ENCODE measurements at places on chromosomes 6 and 20. TPM values are rescaled to one million over a fixed set of nuclear protein-coding genes. Genes with fewer than 3 reads are reported as not detected.
A peak's percentile ranks its signal among the peaks of the same experiment; 100 is the strongest.

KIFC1 gene
- total RNA-seq: 5.8 TPM

GRCh38 chr6:156166093-156166492 lies 611.1 kb upstream of the ARID1B start:
- H3K27ac ChIP-seq: no peak overlapping the region
- H3K27me3 ChIP-seq: no peaks in the 10 kb centered on the region
- no peaks in the 10 kb centered on the region for H3K4me1 ChIP-seq
- DNase-seq: no peak
- no peak overlapping the region for H3K4me3 ChIP-seq

GRCh38 chr6:12580290-12580689 lies 136.3 kb upstream of the PHACTR1 start:
- H3K36me3 ChIP-seq: no peaks in the 10 kb centered on the region
- DNase-seq: no peak
- H3K4me3 ChIP-seq: no peak overlapping the region
- H3K4me1 ChIP-seq: no peaks in the 10 kb centered on the region

GRCh38 chr20:32497589-32498224 lies 87.4 kb downstream of the NOL4L start:
- H3K27me3 ChIP-seq: no peaks in the 10 kb centered on the region
- H3K4me1 ChIP-seq: no peaks in the 10 kb centered on the region
- no peak overlapping the region for H3K4me3 ChIP-seq
- no peak for DNase-seq
- no peak overlapping the region for H3K27ac ChIP-seq

DNA sequence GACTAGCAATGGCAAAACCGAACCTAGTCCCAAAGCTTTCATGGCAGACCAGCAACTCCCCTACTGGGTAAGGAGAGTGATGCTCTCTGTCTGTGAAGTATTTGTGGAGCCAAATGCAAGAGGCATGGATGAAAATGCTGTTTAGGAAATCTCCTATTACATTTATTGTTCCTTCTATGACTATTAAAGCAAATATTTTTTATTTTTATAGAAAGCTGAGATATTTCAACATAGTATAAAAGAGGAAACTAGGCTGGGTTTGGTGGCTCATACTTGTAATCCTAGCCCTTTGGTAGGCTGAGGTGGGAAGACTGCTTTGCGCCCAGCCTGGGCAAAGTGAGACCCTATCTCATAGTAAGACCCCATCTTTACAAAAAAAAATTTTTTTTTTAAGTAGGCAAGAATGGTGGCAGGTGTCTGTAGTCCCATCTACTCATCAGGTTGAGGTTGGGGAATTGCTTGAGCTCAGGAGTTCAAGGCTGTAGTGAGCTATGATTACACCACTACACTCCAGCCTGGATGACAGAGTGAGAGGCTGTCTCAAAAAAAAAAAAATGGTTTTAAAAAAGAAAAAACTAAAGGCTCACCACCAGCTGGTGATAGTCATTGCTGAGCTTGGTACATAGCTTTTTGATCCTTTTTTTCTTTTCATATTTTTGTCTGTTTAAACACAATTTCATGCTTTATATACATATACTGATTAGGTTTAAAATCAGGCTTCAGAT lies 11.3 kb downstream of the KDM1B start:
- no peaks in the 10 kb centered on the region for H3K36me3 ChIP-seq
- no peaks in the 10 kb centered on the region for H3K27me3 ChIP-seq
- H3K4me1 ChIP-seq: no peaks in the 10 kb centered on the region
- no peak overlapping the region for H3K4me3 ChIP-seq

DNA sequence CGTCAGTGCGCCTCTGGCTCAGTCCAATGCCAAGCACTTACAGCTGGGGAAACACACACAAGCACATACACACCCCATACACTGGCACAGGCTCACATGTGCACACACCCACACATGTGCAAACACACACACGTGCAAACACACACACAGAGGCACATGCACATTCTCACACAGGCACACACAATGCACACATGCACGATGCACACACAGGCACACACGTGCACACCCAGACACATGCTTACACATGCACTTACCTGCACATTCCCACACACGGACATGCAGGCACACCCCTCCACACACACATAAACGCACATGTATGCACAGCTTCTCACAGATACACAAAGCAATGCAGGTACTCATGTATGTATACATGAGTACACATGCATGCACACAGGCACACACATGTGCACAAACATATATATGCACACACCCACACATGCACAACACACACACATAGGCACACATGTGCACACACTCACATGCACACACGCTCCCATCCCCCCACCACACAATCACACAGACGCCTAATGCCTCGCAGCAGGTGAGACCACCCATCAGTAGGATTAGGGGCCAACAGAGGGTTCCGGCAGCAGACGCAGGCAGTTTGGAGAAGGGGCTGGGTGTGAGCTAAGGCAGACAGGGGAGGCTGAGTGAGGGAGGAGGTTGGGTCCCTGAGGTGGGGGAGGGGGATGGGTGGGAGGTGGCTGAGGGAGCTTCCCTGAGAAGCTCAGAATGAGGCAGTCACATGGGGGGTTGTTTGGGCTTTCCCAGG lies 71.2 kb upstream of the SLCO4A1 start:
- H3K4me1 ChIP-seq: no peaks in the 10 kb centered on the region
- no peaks in the 10 kb centered on the region for H3K36me3 ChIP-seq
- DNase-seq: no peak
- H3K4me3 ChIP-seq: no peak overlapping the region
- H3K27ac ChIP-seq: no peak overlapping the region
- H3K27me3 ChIP-seq: peaks cover 3% of the 10 kb centered on the region

DNA sequence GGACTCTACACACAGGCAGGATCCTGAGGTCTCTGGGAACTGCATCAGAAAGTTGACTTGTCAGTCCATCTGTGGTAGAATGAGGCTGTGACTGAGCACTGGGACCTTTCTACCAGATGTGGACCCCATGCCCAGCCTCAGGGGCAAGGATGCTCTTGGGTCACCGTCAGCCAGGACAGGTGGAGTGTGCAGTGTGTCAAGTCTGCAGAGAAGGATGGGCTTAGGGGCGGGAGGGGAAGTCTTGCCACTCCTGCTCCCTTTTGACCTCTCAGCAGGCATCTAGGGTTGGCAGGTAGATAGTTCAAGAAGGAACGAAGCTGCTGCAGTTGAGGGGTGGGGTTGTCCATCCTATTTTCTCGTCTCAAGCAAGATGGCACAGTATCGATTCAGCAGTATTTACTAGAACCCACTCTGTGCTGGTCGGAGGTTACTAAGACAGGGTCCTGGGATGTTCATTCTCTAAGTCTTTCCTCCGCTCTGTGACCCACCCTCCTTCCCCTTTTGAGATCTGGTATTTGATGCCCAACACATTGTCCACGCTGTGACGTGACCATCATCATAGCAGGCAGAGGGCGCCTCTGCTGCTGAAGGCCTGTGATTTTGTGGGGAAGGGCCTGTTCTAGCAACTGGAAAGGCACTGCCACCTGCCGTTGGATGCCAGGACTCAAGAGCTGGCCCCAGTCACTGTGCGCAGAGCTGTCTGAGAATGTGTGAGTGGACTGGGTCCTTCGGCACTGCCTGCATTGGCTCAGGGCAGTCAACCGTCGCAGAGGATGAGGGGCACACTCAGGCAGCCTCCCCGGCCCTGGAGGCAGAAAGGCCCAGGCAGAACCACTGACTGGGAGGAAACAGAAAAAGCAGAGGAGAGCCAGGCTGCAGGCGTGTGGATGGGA lies 23.2 kb downstream of the RBCK1 start:
- peaks cover 3% of the 10 kb centered on the region for H3K36me3 ChIP-seq
- no peak overlapping the region for H3K4me3 ChIP-seq
- DNase-seq: peak; percentile 82
- H3K27me3 ChIP-seq: no peaks in the 10 kb centered on the region
- H3K27ac ChIP-seq: no peak overlapping the region
- no peaks in the 10 kb centered on the region for H3K4me1 ChIP-seq

GRCh38 chr6:29945281-29945820 lies 3.0 kb downstream of the HLA-A start:
- H3K4me1 ChIP-seq: no peaks in the 10 kb centered on the region
- DNase-seq: no peak
- no peaks in the 10 kb centered on the region for H3K27me3 ChIP-seq
- no peaks in the 10 kb centered on the region for H3K36me3 ChIP-seq

DNA sequence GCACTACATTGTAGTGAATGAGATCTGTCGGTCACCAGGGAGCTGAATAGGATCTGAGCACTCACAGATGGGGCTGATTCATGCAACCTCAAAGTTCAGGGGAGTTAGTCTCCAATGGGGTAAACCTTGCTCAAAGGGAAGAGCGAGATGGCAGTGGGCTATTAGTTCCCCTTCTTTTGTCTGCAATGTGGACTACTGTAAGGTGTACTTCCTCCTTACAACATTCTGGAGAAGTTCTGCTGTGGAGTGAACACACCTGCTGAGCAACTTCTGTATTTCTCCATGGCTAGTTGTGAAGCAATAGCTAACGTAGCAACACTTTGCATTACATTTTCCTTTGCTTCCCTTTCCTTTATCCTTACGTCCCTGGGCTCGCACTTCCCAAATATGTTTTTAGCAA lies 134.3 kb upstream of the B3GAT2 start:
- no peak overlapping the region for H3K27ac ChIP-seq
- H3K4me3 ChIP-seq: no peak overlapping the region
- no peaks in the 10 kb centered on the region for H3K36me3 ChIP-seq
- H3K4me1 ChIP-seq: no peaks in the 10 kb centered on the region

- no peaks in the 10 kb centered on the region for H3K4me1 ChIP-seq
- no peak overlapping the region for H3K27ac ChIP-seq
- H3K36me3 ChIP-seq: no peaks in the 10 kb centered on the region
- DNase-seq: no peak
Observed at GRCh38 chr6:117595099-117595923, 7.0 kb downstream of the GOPC start.

DNA sequence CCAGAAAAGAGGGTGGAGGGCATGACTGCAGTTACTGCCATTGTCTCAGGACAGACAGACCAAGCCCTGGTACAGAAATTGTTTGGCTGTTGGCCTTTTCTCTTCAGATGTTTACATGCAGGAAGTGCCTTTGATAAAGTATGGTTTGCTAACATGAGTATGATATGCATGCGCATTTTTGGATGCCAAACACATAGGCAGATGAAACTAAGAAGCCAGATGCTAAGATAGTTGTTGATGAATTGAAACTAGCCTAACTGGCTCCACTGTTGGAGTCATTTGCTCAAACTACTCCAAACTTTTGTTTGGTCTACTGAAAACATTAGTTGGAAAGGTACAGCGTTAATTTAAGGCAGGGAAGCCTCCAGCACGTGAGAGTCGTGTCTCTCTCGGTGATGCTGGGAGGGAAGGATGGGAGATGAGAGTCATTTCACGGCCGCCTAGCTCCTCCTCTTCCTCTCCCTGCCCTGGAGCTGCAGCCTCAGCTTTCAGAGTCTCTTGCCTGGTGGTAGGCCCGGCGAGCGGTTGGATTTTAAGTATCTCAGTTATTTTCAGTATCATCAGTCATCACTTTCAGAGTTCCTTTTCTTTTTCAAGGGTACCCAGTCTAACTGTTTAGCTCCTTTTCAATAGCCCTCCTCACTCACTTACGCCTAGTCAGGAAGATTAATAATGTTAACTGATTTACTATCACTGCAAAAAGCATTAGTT lies 29.7 kb downstream of the RREB1 start:
- no peak for DNase-seq
- H3K27me3 ChIP-seq: no peaks in the 10 kb centered on the region
- H3K4me1 ChIP-seq: peaks cover 16% of the 10 kb centered on the region
- no peaks in the 10 kb centered on the region for H3K36me3 ChIP-seq

GRCh38 chr6:149014631-149015534 lies 268.1 kb downstream of the UST start:
- H3K36me3 ChIP-seq: no peaks in the 10 kb centered on the region
- H3K4me3 ChIP-seq: no peak overlapping the region
- H3K4me1 ChIP-seq: no peaks in the 10 kb centered on the region
- no peak overlapping the region for H3K27ac ChIP-seq
- H3K27me3 ChIP-seq: no peaks in the 10 kb centered on the region

- H3K27me3 ChIP-seq: no peaks in the 10 kb centered on the region
- H3K4me3 ChIP-seq: no peak overlapping the region
- DNase-seq: no peak
- H3K27ac ChIP-seq: no peak overlapping the region
- no peaks in the 10 kb centered on the region for H3K4me1 ChIP-seq
Observed at GRCh38 chr6:25629198-25629576, 22.8 kb upstream of the SCGN start.

GRCh38 chr6:32989368-32989767 lies 20.0 kb downstream of the HLA-DOA start:
- peaks cover 4% of the 10 kb centered on the region for H3K4me1 ChIP-seq
- no peaks in the 10 kb centered on the region for H3K36me3 ChIP-seq
- H3K4me3 ChIP-seq: no peak overlapping the region
- no peaks in the 10 kb centered on the region for H3K27me3 ChIP-seq

GRCh38 chr20:51029963-51030920 lies 7.3 kb upstream of the KCNG1 start:
- no peak overlapping the region for H3K4me3 ChIP-seq
- no peak for DNase-seq
- H3K27me3 ChIP-seq: peaks cover 6% of the 10 kb centered on the region
- H3K27ac ChIP-seq: no peak overlapping the region
- H3K36me3 ChIP-seq: no peaks in the 10 kb centered on the region

GRCh38 chr6:118240878-118241528 lies 307.1 kb upstream of the PLN start:
- H3K27me3 ChIP-seq: no peaks in the 10 kb centered on the region
- no peak for DNase-seq
- H3K4me1 ChIP-seq: no peaks in the 10 kb centered on the region
- H3K4me3 ChIP-seq: no peak overlapping the region

GRCh38 chr6:6407071-6407741 lies 86.7 kb upstream of the F13A1 start:
- no peaks in the 10 kb centered on the region for H3K36me3 ChIP-seq
- H3K27ac ChIP-seq: no peak overlapping the region
- no peaks in the 10 kb centered on the region for H3K27me3 ChIP-seq
- no peak overlapping the region for H3K4me3 ChIP-seq

GRCh38 chr20:38345643-38346042 lies 639 bp upstream of the LBP start:
- no peaks in the 10 kb centered on the region for H3K4me1 ChIP-seq
- no peaks in the 10 kb centered on the region for H3K36me3 ChIP-seq
- H3K27me3 ChIP-seq: no peaks in the 10 kb centered on the region
- no peak for DNase-seq
- H3K4me3 ChIP-seq: no peak overlapping the region

DNA sequence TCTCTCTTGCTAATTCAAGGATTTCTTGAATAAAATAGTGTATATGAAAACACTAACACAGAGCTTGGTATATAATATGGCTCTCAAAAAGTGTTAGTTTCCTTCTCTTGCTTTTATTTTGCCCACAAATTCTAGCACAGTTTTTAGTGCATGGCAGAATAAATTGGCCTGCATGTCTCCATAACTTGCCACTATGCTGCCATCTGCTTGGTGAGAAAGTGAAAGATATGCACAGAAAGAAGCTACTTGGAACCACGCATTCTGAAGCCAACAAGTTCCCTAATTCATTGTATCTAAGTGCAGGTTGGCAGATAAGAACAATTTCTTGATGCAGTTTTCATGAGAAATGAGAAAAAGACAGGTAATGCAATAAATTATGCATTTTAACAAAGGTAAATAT lies 101.2 kb downstream of the EPHA7 start:
- no peaks in the 10 kb centered on the region for H3K36me3 ChIP-seq
- DNase-seq: no peak

Data from prostate gland (tissue), 2 donors.